ENCODE measurements at places on chromosomes 16 and 17.

DNA sequence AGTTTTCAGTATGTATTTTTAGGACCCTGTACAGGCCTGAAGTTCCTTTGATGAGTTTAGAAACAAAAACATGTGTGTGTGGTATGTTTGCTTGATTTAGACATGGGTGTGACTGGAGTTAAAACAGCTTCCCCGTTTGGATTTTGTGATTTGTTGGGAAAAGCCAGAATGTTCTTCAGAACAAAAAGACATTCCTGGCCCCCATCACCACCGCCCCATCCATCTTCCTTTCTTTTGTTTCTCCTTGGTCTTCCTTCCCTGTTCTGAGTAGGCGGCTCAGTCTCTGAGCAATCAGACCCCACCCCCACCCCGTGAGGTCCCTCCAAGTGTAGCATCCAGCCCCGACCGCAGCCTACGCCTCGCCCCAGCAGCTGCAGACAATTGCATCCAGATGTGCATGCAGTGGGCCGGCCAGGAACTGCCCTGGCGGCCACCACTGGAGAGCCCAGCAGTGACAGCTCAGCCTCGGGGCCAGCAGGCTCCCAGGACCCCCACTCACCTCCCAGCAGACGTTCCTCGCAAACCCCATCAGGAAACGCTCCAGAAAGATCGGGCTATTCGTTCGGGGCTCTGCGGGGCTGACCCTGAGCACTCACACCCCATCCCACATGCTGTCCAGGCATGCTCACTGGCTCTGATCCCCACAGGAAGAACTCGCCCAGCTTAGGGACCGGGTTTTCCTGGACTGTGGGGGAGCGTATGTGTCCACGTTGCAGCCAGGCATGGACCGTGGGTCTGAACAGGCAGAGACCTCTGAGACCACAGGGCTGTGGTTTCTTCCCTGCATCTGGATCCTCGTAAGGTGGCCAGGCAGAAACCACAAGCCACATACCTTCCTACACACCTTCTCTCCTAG is 99.8 kb upstream of the CDH5 start:
- DNase-seq = peak; percentile 3

GRCh38 chr16:81595629-81596292 is 151.2 kb downstream of the CMIP start:
- DNase-seq = no peak

- DNase-seq = no peak
These were observed 405.1 kb downstream of the SNX29 start for GRCh38 chr16:12381662-12382061.

DNA sequence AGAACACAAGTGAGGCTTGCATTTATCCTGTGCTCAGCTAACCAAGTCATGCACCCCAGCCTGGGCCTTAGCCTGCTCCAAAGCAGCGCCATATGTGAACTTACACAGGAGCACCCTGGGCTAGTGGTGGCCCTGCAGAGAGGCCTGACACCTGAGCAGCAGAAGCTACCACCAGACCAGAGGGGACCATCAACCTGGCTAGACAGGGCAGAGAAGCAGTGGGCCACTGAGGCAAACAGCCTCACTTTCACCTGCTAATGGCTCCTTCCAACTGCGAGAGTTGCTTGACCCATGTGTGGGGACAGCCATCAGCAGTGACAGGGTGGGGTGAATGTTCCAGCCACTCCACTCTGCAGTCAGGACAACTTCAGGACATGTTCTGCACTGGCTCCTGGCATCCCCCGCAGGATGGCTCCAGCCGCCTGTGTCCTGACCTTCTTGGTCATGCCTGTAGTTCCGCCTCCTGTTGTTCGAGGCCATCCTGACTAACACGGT is 2.9 kb upstream of the C16orf95 start:
- no peak for DNase-seq

GRCh38 chr16:76816475-76816874 is 374.5 kb upstream of the MON1B start:
- no peak for DNase-seq

Data from inflammatory macrophage treated with lipopolysaccharide for 4 hours (primary cell).